Lung microvascular endothelial cell (primary cell): ENCODE measurements at places on chromosomes 1 and 21. TPM values are rescaled to one million over a fixed set of nuclear protein-coding genes. Genes with fewer than 3 reads are reported as not detected.

GRCh38 chr1:201381130-201381529, 3.6 kb upstream of the TNNT2 start:
- DNase-seq = no peak

GRCh38 chr1:101285922-101286570, 49.2 kb downstream of the S1PR1 start:
- DNase-seq = peak; percentile 32

DNA sequence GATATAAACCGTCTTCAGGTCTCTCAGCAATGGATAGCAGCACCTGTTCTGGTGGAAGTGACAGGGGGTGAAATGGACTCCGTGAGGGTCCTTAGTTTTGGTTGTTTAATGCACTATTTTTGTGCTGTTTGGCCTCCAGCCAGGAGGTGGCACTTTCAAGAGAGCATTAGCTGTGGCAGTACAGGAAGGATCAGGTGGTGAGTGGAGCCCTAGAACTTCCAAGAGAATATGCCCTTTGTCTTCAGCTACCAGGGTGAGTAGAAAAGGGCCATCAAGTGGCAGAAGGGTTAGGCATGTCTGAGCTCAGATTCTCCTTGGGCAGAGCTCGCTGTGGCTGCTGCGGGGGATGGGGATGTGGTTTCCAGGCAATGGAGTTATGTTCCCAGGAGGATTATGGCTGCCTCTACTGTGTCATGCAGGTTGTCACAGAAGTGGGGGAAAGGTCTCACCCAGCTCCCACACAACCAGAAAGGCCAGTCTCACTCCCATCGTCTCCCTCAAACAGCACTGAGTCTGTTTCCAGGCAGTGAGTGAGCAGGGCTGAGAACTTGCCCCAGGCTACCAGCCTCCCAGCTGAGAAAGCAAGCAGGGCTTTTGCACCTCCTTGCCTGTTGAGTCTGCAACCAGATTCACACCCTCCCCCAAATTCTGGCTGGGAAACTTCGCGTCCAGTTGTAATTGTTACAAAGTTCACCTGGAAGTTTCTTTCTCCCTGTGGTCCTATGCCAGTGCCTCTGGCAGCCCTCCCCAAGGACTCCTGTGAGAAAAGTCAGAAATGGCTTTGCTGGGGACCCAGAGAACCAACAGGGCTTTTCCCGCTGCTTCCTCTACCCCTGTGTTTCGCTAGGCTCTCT, 39.1 kb upstream of the TTLL7 start:
- no peak for DNase-seq

GRCh38 chr1:8438489-8438888, 120.6 kb downstream of the SLC45A1 start:
- DNase-seq = no peak

DNA sequence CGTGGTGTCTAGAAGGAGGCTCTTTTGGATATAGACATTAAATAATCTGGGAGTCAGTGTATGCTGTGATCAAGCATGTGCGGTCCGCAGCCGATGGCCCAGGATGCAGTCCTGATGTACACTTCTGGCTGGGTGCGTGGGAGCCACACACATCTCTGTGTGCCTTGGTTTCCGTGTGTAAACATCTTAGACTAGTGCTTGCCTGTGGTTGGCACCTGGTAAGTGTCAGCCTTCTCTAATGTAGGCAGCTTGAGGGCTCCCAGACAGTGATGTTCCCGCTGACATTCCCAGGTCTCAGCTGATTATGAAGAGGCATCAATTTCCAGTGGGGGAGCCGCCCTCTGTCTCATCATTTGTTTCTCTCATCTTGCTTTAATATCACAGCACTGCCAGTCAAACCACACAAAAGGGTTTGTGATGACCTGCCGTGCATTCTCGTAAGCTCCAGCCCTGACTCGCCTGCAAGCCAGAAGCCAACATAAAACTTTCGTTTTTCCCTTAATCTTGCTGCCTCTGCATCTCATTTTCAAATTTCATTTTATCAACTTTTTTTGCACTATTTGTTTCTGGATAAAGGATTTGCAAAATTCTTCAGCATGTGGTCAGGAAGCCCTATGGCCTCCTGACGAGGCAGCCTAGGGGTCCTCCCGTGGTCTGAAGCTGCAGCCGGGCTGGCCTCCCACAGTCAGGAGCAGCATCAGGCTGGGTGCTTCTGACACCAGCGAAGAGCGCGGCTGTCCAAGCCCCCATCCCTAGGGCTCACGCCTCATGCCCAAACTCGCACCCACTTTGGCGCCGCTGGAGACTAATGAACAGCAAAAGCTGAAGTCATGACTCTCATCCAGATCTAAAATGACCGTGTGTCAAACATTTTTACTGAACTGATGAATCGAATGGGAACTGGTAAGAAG, 28.1 kb downstream of the PDE9A start:
- no peak for DNase-seq

The KIAA1614 gene
- 1.5 and 3.6 TPM in 2 replicates for total RNA-seq

The AMY1B gene
- not detected in 2 replicates for total RNA-seq

DNA sequence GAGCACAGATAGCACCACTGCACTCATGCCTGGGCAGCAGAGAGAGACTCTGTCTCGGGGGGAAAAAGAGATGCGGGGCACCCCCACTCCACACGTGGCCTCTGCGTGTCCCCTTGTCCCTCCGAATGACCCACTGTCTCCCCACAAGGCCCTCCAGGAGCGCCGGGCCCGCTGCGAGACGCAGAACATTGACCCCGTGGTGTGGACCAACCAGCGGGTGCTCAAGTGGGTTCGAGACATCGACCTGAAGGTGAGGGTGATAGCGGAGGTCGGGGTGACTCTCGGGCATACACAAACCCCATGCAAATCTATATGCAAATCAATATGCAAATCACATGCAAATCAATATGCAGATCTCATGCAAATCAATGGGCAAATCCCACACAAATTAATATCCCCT, 50.3 kb upstream of the TMEM51 start:
- DNase-seq = no peak

DNA sequence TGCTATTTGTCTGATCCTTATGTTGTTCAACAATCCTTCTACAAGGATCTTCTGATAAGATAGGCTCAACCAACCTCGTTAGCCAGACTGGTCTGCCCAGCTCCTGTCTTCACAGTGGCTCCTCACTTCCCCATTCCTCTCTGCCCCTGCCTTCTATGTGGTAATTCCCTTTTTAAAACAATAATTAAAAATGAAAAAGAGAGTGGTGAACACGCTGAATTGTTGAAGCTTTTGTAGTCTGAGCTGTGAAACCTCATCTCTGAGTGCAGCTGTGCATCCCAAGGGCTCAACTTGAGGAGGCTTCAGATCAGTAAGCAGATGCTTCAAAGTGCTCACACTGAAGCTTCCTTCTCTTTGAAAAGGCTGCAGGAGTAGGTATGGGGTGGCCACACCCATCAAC, 70.7 kb upstream of the JUN start:
- DNase-seq = peak; percentile 24

DNA sequence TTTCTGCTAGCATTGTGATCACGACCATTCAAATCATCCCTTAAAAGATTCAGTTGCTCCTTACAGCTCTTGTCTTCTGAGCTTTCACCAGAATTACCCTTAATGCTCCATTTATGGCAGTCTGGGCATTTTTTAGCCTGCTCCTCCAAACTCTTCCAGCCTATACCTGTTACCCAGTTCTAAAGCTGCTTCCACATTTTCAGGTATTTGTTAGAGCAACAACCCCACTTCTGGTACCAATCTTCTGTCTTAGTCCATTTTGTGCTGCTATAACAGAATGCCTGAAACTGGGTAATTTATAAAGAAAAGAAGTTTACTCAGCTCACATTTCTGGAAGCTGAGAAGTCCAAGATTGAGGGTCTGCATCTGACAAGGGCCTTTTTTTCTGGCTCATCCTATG, 17.2 kb downstream of the MYBPH start:
- no peak for DNase-seq

DNA sequence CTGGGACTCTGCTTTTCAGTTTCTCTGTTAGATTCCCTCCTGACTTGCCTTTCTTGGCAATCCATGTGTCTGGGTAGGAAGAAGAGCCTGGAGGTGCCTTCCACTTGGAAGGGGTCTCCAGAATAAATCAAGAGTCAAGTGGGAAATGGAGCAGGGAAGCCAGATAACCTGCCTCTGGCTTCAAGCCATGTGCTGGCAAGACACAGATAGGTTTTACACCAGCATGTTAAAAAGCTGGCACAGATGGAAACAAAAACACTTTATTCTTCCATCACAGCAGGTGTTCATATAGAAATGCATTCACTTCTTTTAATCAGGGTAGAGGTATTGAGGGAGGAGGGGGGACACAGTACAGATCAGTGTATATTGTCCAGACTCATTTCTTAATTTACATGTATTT, 356.9 kb upstream of the RUNX1 start:
- DNase-seq = no peak

DNA sequence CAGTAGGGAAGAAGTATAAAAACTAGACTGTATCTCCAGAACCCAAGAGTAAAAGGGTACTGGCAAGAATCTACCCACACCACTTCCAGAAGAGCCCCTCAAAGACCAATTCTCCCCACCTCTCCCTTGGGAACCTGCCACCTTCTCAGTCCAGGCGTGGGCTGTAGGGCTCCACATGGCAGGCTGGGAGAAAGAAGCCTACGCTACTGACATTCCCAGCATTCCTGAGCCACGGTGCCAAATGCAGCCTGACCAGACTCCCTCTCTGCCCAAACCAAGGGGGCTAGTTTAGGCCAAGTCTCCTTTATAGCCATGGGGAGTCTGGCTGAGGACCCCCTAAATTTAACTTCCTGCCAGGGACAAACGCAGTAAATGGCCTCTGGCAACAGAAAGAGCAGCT, 2.0 kb downstream of the UBE2Q1 start:
- DNase-seq = peak; percentile 49

GRCh38 chr1:177281901-177282300, 111.1 kb downstream of the BRINP2 start:
- no peak for DNase-seq

The ZNF695 gene
- total RNA-seq = 0.99 and 1.7 TPM in 2 replicates
